ENCODE measurements at places on chromosomes 7 and 10.

DNA sequence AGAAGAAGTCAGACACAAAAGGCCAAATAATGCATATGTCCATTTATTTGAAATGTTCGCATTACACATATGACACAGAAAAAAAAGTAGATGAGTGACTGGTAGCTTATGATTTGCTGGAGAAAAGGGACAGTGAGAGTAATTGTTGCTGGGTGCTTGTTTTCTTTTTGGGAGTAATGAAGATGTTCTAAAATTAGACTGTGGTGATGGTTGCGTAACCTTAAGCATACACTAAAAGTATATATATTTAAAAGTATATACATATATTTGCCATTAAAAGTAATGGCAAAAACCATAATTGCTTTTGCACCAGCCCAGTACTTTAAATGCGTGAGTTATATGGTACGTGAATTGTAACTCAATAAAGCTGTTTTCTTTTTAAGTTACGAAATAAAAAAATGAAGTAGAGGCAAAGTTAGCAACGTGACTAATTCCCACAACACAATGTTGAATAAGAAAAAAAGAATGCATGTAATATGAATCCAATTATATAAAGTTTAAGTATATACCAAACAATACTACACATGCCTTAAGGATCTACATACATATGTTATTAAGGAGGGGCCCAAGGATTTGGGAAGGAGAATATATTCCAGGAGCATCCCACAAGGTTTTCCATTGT is 360.4 kb upstream of the CELF2 start:
- no peak for DNase-seq

GRCh38 chr7:12456506-12456905 is 52.8 kb upstream of the VWDE start:
- DNase-seq, result no peak

- no peak for DNase-seq
Measured at GRCh38 chr10:103794996-103795395, 60.4 kb downstream of the SH3PXD2A start.

GRCh38 chr7:117172283-117172682 is 150.6 kb downstream of the WNT2 start:
- DNase-seq, result no peak

- DNase-seq, result no peak
Measured at GRCh38 chr10:132636358-132636757, 98.8 kb downstream of the INPP5A start.

DNA sequence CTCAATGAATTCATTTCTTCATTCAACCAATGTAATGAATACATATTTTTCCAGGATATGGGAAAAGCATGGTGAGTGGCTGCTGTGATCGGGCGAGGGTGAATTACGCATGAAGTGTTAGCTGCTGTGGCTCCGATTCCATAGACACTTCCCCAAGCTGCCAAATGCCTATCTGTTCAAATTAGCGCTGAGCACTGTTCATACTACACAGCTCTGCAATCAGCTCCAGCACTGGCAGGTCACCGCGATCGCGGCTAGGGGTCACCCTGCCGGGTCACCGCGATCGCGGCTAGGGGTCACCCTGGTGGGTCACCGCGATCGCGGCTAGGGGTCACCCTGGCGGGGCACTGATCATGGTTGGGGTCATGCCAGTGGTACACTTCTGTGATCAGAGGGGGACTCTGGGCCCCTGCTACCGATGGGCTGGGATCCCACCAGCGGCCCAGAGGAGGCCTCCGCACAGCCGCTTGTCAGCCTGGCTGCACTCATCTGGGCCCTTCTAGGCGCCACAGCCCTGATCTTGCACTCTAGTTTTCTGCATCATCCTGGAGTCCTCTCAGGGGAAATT is 49.3 kb downstream of the JAKMIP3 start:
- DNase-seq, result no peak

DNA sequence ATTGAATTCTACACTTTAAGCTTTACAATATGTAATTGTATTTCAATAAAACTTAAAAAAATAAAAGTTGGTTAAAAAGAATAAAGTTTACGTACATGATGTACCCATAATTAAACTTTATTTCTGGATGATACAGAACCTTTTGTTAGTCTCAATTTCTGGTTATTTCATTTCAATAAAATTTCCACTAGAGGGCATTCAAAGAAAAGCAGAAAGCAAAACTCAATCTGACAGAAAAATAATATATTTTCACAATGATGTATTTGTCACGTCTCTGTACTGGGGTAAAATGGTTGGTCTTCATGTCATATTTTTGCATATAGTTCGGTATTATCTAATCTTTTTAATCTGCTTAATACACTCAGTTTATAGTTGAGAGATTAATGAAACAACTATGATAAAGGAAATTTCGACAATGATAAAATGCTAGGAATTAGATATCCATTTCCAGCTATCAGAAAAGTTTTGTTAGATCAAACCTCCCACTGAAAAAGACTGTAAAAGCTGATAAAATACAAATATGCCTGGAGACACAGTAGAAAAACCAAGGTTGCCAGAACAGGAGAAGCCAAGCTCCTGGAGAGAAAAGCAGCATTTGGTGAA is 27.4 kb downstream of the ASZ1 start:
- DNase-seq, result no peak

GRCh38 chr7:112770051-112770450 is 20.1 kb downstream of the TMEM168 start:
- no peak for DNase-seq

- DNase-seq, result no peak
Measured at GRCh38 chr10:126373972-126374371, 14.3 kb downstream of the ADAM12 start.

GRCh38 chr10:74373059-74373458 is 222.0 kb downstream of the ADK start:
- DNase-seq, result no peak

- DNase-seq, result no peak
Measured at GRCh38 chr10:91614225-91614624, 18.6 kb downstream of the PPP1R3C start.

DNA sequence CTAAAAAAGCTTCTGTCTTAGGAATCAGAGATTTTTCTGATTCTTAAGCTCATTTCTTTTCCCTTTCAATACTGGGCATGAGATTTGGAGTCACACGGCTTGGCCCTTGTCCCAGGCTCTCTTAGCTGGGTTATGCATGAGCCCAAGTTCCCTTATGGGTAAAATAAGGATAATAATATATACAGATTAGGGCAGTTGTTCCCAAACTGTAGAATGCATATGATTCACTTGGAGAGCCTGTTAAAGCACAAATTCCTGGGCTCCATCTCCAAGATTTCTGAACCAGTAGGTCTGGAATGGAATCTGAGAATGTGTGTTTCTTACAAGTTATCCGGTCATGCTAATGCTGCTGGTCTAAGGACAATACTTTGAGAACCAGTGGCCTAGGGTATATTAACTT is 154.0 kb downstream of the REEP3 start:
- DNase-seq, result no peak
